ENCODE measurements at places on chromosomes 16 and 17.

GRCh38 chr17:73211745-73212144, 18.9 kb downstream of the COG1 start:
- DNase-seq = no peak

GRCh38 chr17:79041723-79042420, 17.9 kb downstream of the C1QTNF1 start:
- no peak for DNase-seq

DNA sequence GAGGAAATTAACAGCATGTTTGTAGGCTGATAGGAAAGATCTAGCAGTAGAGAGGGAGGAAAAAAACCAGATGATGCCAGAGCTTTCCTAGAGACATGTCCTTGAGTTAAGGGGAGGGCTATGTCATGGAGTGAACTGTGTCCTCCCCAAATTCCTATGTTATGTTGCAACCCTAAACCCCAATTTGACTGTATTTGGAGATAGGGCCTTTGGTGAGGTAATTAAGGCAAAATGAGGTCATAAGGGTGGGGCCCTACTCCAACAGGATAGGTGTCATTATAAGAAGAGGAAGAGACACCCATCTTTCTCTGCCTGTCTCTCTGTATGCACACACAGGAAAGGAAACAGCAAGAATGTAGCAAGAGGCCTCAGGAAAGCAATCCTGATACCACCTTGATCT, 195.3 kb upstream of the AXIN2 start:
- no peak for DNase-seq

- DNase-seq = no peak
Observed at GRCh38 chr16:21524068-21524751, 75.2 kb upstream of the METTL9 start.

DNA sequence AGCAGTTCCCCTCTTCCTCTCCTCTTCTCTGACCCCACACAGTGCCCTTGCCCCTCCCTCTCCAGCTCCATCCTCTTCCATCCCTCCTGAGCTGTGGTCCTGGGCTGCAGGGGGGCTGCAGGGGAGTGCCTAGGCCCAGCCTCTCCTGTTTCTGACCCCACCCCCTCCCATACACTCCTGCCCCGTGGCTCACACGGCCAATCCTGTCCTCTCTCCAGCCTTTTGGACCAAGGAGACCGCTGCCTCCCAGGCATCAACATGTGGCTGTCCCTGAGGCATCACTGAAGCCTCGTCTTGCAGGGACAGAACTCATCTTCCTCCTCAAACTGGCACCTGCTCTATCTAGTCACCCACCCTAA, 6.7 kb downstream of the CLUH start:
- DNase-seq = no peak

- no peak for DNase-seq
Observed at GRCh38 chr16:68238029-68238345, 2.1 kb upstream of the ESRP2 start.

- no peak for DNase-seq
Observed at GRCh38 chr17:65696739-65697394, 135.4 kb upstream of the AXIN2 start.

- no peak for DNase-seq
Observed at GRCh38 chr17:36532435-36532975, 2.2 kb downstream of the MYO19 start.

- DNase-seq = no peak
Observed at GRCh38 chr16:23498863-23499262, 11.4 kb downstream of the GGA2 start.

DNA sequence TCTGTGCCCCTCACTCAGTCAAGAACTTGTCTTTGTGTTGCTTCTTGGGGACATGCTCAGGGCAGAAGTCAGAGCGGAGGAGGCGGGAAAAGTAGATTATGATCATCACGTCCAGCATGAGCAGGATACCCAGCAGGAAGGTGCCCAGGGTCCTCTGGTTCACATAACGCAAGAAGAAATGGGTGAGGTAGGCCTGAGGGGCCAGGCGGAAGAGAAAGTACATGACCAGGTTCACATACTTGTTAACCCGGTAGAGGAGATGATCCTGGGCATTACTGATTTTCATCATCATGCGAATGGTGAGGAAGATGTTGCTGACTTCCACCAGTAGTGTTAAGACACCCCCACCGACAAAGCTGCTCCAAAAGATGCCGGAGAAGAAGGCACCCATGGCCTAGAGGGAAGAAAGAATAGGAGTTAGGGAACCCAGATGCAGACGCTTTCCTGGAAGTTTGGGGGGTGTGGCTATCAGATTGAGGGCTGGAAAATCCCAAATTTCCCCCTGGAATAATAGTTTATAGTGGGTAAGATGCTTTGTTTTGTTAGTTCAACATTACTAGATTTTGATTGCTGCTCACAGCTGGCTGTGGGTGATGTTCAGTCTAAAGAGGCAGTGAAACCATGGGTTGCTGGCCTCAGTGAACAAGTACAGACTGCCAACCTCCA, 1.4 kb downstream of the TLCD1 start:
- DNase-seq = no peak

GRCh38 chr16:48136547-48137360, 19.0 kb downstream of the ABCC12 start:
- DNase-seq = no peak
